ENCODE measurements at places on chromosomes 11 and 22.

DNA sequence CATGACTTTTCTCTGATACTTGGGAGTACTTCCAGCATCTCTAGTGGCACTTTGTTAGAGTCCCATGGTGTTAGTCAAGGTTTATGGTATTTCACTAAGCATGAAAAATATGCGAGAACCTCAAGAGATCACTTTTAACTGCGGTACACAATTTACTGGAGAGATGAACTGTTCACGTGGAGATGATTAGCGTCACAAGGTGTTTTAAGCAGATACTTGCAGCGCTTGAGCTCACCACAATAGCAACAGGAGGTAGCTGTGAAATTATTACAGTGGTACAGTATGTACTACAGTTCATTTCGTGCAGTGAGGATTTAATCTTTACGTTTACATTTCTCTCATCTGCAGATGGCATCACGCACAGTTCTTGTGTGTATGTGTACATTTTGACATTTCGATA, 4.5 kb downstream of the PARVA start:
- no peak overlapping the region for H3K4me3 ChIP-seq
- H3K27me3 ChIP-seq: no peaks in the 10 kb centered on the region
- DNase-seq: no peak
- H3K27ac ChIP-seq: no peak overlapping the region
- no peaks in the 10 kb centered on the region for H3K36me3 ChIP-seq

GRCh38 chr11:95344932-95345642, 114.1 kb upstream of the SESN3 start:
- no peak for DNase-seq
- no peak overlapping the region for H3K4me3 ChIP-seq
- peaks cover under 1% of the 10 kb centered on the region for H3K4me1 ChIP-seq
- H3K27me3 ChIP-seq: peaks cover 89% of the 10 kb centered on the region
- H3K36me3 ChIP-seq: no peaks in the 10 kb centered on the region

DNA sequence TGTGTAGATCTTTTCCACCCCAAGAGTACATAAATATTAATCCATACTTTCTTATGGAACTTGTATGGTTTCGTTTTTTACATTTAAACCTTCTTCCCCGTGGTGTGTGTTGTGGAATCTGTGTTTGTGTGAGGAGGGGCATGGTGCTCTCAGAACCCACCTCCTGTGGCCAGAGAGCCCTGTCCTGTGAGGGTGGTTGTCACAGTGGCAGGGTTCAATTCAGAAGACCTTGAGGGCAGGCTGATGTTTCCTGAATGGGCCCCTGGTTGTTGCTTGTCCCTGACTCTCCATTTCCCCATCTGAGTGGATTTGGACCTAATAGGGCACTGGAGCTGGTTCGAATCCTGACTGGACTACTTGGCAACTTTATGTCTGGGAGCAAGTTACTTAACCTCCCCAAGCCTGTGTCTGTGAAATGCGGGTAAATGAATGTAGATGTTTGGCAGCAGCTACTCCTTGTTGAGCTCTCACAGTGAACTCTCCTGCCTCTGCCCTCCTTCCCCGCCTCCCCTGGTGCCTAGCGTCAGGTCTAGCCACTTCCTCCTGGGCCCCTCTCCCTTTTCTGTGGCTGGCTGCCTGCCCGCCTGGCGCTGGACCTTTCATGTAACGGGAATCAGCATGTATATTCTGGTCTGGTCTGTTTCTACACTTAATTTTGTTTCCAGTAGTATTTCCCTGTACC, 7.3 kb downstream of the NEAT1 start:
- peak overlapping the region; percentile 13 for H3K4me3 ChIP-seq
- H3K27me3 ChIP-seq: no peaks in the 10 kb centered on the region
- H3K27ac ChIP-seq: peak overlapping the region; percentile 100
- H3K4me1 ChIP-seq: peaks cover 66% of the 10 kb centered on the region
- H3K36me3 ChIP-seq: no peaks in the 10 kb centered on the region
- DNase-seq: peak; percentile 64

DNA sequence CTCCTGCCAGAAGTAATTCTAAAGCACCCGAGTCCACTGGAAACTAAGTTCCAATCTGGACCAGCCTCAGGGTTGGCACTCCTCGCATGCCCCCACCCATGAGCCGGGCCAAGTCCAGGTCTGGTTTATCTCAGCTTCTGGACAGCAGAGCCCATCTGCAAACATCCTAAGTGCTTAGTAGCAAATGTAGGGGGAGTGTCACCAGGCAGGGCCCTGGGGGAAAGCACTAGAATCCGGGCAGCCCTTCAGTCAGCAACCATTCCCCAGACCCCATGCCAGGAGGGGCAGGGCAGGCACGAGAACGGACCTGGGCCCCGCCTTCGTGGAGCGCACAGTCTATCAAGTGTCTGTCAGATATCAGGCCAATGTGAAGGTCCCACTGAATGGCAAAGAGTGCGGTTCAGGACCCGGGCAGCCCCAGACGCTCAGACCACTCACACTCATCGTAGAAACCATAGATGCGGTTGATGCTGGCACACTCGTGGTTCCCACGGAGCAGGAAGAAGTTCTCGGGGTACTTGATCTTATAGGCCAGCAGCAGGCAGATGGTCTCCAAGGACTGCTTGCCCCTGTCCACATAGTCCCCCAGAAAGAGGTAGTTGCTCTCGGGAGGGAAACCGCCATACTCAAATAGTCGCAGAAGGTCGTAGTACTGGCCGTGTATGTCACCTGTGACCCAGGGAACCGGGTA, 1.3 kb downstream of the PPP1CA start:
- DNase-seq: no peak
- H3K27ac ChIP-seq: no peak overlapping the region
- H3K36me3 ChIP-seq: no peaks in the 10 kb centered on the region
- peak overlapping the region; percentile 96 for H3K4me3 ChIP-seq
- H3K4me1 ChIP-seq: peaks cover 13% of the 10 kb centered on the region
- H3K27me3 ChIP-seq: no peaks in the 10 kb centered on the region

GRCh38 chr22:38078046-38078840, 5.7 kb downstream of the SLC16A8 start:
- no peak for DNase-seq
- H3K4me1 ChIP-seq: no peaks in the 10 kb centered on the region
- H3K36me3 ChIP-seq: no peaks in the 10 kb centered on the region

DNA sequence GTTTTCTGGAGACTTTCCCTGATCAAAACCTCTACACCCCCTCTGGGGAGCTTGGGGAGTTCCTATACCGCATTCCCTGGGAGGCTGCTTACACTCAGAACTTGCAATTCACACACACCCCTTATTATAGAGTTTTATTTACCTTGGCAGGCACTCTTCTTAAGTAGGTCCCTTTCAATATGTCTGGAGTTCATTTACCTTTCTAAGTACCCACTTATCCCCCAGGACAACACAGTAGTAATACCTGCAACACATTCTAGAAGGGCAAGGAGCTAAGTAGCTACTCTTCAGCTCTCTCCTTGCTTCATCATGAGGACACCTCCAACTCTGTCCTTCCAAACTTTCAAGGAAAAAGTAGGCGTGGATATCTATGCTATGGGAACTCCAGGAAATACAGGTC, 127.8 kb upstream of the ANO3 start:
- H3K4me3 ChIP-seq: no peak overlapping the region
- H3K27me3 ChIP-seq: no peaks in the 10 kb centered on the region
- H3K4me1 ChIP-seq: no peaks in the 10 kb centered on the region
- no peak overlapping the region for H3K27ac ChIP-seq

DNA sequence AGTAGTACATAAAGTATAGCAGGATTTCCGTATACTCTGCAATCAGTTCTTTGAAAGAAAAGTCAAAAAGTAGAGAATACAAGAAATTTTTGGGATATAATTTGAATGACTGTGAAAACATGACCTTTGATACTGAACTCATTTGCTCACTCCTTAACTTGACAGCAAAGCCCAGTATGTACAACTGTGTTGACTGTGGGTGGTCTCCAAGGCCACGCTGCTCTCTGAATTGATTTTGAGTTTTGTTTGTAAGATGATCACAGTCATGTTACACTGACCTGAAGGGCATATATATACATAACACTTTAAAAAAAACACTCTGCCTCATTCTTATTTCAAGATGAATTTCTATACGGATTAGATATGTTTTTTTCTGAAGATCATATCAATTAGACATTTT, 9.5 kb upstream of the AMOTL1 start:
- H3K27ac ChIP-seq: no peak overlapping the region
- no peak for DNase-seq
- H3K4me3 ChIP-seq: no peak overlapping the region
- H3K36me3 ChIP-seq: no peaks in the 10 kb centered on the region
- no peaks in the 10 kb centered on the region for H3K27me3 ChIP-seq

DNA sequence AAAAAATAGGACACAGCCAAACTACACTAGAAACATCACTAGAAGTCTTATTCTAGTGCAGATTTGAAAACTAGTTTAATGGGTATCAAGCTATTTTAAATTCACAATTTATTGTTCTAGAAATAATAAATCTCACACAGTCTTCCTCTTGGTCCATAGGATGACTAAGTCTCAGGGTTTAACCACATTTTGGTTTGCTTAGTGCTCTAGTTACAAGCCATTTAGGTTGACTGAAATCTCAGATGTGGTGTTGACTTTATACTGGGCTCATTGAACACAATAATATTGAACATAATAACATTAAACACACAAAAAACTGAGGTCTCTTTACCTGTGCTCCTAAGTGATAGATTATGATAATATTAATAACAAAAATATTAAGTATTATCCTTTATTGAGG, 760.3 kb upstream of the CCDC179 start:
- H3K27me3 ChIP-seq: no peaks in the 10 kb centered on the region
- H3K36me3 ChIP-seq: no peaks in the 10 kb centered on the region
- no peak for DNase-seq
- no peak overlapping the region for H3K4me3 ChIP-seq
- no peaks in the 10 kb centered on the region for H3K4me1 ChIP-seq

GRCh38 chr11:2927851-2928604, 1.2 kb downstream of the PHLDA2 start:
- H3K27me3 ChIP-seq: peaks cover 60% of the 10 kb centered on the region
- no peaks in the 10 kb centered on the region for H3K36me3 ChIP-seq
- H3K4me1 ChIP-seq: peaks cover 4% of the 10 kb centered on the region
- no peak for DNase-seq
- no peak overlapping the region for H3K4me3 ChIP-seq

Data from MM.1S (cell line).